ENCODE measurements at places on chromosomes 2 and 18. TPM values are rescaled to one million over a fixed set of nuclear protein-coding genes. Genes with fewer than 3 reads are reported as not detected.

ZNF804A gene
- total RNA-seq, result 2.2 TPM

DNA sequence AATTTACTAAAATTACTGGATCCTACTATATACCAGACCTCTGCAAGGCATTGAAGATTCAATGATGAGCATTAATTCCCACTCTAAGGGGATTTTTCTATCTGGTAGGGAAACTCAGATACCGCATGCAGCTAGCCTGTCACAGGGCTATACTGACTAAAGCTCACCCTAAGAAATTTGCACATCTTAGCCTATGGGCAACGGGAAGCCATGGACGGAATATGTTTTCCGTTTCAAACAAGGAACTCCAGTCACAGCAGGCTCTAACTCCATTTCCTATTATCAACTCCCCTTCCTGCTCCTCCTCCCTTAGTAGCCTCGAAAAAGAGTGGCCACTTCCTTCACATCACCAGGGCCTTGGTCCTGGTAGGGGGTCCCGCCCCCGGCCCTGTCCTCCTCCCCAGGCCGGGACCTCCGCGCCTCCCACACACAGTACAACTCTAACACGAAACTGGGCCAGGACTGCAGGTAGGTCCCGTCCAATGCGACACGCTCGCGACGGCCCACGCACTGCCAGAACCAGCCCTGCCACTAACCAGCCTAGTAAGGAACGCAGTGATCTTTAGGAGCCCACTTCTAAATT, 659 bp upstream of the COX5B start:
- H3K36me3 ChIP-seq, result peaks cover 17% of the 10 kb centered on the region
- no peaks in the 10 kb centered on the region for H3K27me3 ChIP-seq
- H3K4me1 ChIP-seq, result peaks cover 7% of the 10 kb centered on the region
- no peak for DNase-seq
- H3K27ac ChIP-seq, result peak overlapping the region; percentile 86

GCG gene
- 0.31 TPM for total RNA-seq

DNA sequence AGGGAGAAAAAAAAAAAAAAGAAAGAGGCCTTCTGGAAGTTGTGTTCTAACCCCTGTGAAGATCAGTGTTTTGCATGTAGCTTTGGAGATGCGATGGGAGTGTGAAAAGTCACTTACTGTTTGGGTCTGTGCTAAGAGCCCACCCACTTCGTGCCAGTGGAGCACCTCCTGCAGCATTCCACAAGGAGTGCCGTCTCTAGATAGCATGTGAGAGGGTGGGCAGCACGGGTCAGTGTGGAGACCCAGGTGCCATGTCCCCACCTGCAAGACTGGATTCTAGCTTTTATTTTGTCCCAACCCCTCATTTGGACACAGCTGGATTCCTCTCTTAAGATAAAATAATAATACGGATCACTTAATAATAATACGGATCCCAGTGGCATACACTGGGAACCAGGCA, 12.5 kb upstream of the TMEM185B start:
- H3K27me3 ChIP-seq, result no peaks in the 10 kb centered on the region
- no peak overlapping the region for H3K27ac ChIP-seq
- H3K4me1 ChIP-seq, result peaks cover 25% of the 10 kb centered on the region
- no peaks in the 10 kb centered on the region for H3K36me3 ChIP-seq
- no peak for DNase-seq
- no peak overlapping the region for H3K4me3 ChIP-seq

DNA sequence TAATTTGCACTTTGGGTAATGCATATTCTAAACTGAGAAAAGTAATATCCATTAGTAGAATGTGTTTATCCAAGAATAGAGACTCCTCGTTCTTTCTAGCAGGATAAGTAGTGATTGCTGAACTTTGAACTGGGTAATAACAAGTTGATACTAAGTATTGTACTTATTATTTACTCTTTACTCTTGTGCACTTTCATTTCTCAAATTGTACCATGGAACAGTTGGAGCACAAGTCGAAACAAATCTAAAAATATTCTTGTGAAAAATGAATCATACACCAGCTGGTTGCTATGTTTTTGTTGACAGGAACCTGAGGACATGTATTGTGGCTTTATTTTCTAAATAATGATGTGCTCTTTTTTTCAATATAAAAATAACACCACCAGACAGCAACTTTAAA, 111.9 kb downstream of the RGPD3 start:
- no peak overlapping the region for H3K27ac ChIP-seq
- no peaks in the 10 kb centered on the region for H3K36me3 ChIP-seq
- H3K27me3 ChIP-seq, result no peaks in the 10 kb centered on the region

DNA sequence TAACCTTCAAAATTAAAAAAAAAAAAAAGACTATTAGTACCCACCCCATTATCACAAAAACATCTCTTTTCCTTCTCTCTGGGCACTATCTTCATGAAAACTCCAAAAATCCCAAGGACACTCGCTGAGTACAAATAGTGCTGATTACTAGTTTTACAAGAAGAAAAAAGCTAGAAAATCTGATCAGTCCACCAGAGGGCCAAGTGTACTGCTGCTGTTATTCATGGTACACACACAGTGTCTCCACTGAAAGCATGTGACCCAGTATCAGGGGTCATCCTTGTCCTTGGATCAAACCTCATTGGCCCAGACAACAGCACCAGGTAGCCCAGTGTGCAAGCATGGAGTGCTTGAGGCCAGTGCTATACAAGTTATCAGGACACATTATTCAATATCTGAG, 382.7 kb upstream of the KLHL29 start:
- no peak overlapping the region for H3K4me3 ChIP-seq
- no peak overlapping the region for H3K27ac ChIP-seq
- no peak for DNase-seq

DNA sequence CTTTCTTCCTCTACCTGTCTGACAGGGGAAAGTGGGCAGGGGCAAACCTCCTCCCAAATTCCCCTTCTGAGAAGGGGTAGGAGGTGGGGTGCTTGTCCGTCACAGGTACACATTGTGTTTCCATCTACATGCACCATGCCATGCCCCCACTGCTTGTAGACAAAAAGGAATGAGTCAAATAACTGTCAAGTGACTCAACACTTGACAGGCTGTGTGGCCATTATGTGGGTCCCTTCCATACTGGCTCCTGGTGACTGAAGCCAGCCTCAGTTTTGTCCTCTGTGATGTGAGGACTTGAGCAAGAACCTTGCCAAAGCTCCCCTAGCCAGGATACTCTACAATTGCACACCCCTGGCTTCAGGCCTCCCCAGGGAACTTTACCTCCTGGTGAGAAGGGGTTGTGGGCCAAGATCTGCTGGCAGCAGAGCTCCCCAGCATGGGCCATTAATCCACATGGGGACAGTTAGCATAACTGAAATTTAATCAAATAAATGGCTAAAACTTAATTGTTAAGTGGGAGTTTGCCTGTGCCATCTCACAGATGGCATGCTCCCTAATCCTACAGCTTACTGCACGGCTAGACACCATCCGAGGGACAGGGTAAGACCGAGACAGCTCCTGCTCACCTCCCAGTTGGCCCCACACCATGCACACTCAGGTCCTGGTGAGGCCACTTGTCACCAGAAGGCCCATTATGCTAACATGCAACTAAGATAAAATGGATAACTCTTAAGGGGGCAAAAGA, 140.2 kb downstream of the BCL11A start:
- H3K36me3 ChIP-seq, result no peaks in the 10 kb centered on the region
- peaks cover 2% of the 10 kb centered on the region for H3K27me3 ChIP-seq
- no peak for DNase-seq
- no peak overlapping the region for H3K4me3 ChIP-seq
- H3K27ac ChIP-seq, result no peak overlapping the region
- H3K4me1 ChIP-seq, result no peaks in the 10 kb centered on the region

GRCh38 chr2:217914878-217915277, 87.9 kb downstream of the TNS1 start:
- H3K27me3 ChIP-seq, result no peaks in the 10 kb centered on the region
- no peak overlapping the region for H3K4me3 ChIP-seq
- DNase-seq, result no peak
- no peaks in the 10 kb centered on the region for H3K4me1 ChIP-seq
- H3K36me3 ChIP-seq, result no peaks in the 10 kb centered on the region

GRCh38 chr18:63433334-63433866, 11.1 kb upstream of the VPS4B start:
- H3K4me3 ChIP-seq, result no peak overlapping the region
- H3K36me3 ChIP-seq, result no peaks in the 10 kb centered on the region
- no peaks in the 10 kb centered on the region for H3K4me1 ChIP-seq
- DNase-seq, result no peak

DNA sequence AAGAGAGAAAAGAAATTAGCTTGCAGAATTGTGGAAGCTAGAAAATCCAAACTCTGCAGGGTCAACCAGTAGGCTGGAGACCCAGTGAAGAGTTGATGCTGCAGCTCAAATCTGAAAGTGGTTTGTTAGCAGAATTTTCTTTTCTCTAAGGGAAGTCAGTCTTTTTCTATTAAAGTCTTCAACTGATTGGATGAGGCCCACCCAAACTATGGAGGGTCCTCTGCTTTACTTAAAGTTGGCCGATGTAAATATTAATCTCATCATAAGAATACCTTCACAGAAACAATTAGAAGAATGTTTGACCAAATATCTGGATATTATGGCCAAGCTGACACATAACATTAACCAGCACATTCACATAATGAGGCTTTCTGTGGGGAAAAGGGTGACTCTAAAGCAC, 73.7 kb downstream of the FTCDNL1 start:
- H3K4me3 ChIP-seq, result no peak overlapping the region
- no peaks in the 10 kb centered on the region for H3K36me3 ChIP-seq
- no peaks in the 10 kb centered on the region for H3K27me3 ChIP-seq

- no peaks in the 10 kb centered on the region for H3K4me1 ChIP-seq
- H3K27ac ChIP-seq, result no peak overlapping the region
- H3K4me3 ChIP-seq, result no peak overlapping the region
- H3K36me3 ChIP-seq, result no peaks in the 10 kb centered on the region
- H3K27me3 ChIP-seq, result peaks cover 3% of the 10 kb centered on the region
Measured at GRCh38 chr18:47417807-47418206, 166.3 kb upstream of the SKOR2 start.

DNA sequence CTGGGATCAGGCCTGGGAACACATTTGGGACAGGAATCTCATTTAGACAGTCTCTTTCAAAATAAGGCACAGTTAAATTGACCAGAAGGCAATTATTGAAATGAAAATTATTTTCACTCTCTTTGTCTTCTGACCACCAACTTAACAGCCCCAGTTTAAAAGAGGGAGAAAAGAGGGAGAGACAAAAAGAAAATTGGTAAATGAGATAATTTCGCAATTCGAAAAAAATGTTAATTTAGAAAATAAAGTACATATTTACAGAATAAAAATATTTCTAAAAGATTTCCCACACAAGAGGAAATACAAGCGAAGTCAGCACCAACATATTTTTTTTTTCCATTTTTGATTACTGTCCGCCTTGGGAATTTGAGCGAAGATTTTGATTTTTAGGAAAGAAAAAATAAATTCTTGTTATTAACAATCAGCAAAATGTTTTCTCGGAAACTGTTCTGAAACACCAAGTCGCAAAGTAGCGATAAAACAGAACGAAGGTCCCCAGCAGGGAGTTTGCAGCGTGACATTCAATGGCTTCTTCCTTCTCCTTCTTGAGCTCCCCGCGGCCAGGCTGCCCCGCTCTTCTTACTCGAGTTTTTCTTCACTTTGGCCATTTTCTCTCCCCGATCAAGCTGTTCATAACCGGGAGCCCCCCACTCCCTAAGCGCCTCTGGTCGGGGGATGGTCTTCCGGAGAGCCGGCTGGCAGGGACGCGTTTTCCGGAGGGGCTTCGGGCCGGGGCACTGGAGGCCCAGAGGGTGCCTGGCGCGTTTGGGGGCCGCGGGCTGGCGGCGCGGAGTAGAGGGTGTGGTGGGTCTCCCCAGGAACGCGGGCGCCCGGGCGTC, 5.0 kb downstream of the SP9 start:
- H3K27ac ChIP-seq, result no peak overlapping the region
- peaks cover 2% of the 10 kb centered on the region for H3K4me1 ChIP-seq
- H3K36me3 ChIP-seq, result no peaks in the 10 kb centered on the region
- DNase-seq, result no peak

DNA sequence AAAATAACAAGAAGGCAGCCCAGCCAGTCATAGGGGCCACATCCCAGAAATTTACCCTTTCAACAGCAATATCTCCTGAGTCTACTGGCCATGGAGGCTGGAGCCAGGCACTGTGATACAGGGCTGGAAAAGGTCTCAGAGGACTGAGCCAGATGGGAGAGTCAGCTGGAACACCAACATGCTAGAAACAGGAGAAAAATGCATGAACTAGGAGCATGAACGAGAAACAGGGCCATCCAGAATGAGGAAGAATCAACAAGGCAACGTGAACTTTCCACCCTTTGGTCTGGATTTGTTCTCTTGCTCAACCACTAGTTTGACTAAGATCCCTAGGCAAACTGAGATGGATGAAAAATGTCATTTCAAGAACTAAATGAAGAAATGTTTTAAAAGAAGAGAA, 13.1 kb downstream of the PID1 start:
- no peaks in the 10 kb centered on the region for H3K27me3 ChIP-seq
- no peaks in the 10 kb centered on the region for H3K36me3 ChIP-seq
- DNase-seq, result no peak
- H3K27ac ChIP-seq, result no peak overlapping the region
- no peaks in the 10 kb centered on the region for H3K4me1 ChIP-seq

FAHD2B gene
- total RNA-seq, result 15.4 TPM

DNA sequence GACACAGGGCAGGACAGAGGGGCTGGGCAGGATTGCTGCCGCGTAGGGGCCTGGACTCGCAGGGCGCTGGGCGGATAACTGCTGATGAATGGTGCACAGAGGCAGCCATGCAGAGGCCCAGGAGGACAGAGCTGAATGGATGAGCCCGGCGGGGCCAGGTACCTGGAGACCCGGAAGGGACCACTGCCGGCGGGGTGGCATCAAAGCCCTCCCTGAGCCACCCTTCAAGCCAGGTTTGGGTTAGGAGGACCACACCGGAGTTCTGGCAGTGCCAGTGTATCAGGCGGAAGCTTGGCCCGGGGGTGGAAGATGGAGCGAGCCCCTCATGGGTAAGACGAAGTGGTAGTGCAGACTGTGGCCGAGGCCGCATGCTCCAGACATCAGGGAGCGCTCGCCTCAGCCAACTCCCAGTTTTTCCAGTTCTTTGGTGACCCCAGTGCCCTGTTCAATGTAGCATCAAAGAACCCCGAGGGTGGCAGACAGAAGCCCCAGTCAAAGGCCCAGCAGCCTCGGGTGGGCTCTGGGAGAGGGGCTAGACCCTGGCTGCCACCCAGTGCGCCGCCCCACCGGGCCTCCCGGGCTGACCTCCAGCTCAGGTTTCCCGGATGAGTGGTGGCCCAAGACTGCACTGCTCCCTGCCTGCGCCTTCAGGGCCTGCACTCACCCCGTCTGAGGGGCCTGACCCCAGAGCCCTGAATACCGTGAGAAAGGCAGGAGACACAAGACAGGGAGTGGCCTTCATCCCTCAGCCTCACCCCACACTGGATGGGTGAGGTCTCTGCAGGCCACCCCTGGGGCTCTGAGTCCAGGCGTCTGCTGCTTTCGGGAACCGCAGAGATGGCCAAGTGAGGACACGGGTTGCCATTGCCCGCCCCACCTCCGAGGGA, 50.9 kb downstream of the ACAA2 start:
- H3K27ac ChIP-seq, result no peak overlapping the region
- no peak for DNase-seq
- H3K4me1 ChIP-seq, result no peaks in the 10 kb centered on the region
- no peak overlapping the region for H3K4me3 ChIP-seq

Measured in Panc1 (cell line).